ENCODE measurements at places on chromosomes 2 and 18.
A peak's percentile ranks its signal among the peaks of the same experiment; 100 is the strongest.

DNA sequence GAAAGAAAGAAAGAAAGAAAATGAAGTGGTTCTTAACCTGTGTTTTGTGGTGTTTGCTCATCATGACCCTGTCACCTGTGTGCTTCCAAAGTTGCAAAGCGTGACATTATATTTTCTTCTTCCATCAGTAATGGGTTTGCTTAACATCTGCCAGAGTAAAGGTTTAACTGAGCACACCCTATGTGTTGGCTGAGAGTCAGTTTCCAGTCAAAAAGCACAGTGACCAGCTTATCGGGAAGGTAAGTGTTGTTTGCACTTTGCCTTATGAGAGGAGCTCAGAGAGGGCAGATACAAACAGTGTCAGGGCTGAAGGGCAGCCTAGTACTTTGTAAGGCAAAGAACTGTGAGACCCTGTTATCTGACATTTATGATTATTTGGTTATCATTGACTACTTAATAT lies 406.2 kb upstream of the CWC22 start:
- peak; percentile 82 for DNase-seq

DNA sequence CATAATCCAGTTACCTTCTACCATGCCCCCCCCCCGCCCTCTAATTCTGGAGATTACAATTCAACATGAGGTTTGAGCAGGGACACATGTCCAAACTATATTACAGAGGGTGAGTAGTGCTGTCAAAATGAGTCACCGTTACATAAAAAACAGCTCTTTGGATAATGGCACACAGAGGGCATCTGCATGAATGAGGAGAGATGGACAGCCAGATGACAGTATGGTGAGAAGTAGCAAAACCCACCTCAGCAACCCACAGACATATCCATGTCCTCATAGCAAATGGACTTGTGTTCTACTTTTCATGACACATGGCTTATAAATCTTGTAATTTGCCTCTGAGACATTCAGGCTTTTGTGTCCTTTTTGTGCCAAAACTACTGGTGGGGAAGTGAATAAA lies 132.0 kb downstream of the EML6 start:
- DNase-seq: no peak

DNA sequence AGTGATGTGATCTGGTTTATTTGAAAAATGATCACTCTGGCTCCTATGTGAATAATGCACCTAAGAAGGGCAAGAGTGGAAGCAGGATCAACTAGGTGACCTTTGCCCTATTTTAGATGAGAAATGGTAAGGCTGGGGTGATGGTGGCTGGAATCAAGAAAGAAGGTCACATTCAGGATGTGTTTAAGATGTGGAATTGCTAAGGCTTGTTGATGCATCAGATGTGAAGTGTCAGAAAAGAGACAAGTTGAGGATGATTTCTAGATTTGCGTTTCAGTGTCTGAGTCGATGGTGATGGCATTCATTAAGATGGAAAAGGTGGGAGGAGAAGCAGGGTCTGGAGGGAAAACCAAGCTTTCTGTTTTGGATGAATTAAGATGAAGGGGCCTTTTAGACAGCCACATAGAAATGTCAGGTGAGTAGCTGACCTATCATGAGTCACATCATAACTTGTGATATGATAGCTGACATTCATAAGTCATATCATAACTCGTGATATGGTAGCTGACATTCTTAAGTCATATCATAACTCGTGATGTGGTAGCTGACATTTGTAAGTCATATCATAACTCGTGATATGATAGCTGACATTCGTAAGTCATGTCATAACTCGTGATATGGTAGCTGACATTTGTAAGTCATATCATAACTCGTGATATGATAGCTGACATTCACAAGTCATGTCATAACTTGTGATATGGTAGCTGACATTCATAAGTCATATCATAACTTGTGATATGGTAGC lies 101.2 kb upstream of the SEC11C start:
- no peak for DNase-seq

- peak; percentile 39 for DNase-seq
Measured at GRCh38 chr2:28276076-28276618, 116.5 kb upstream of the FOSL2 start.

GRCh38 chr2:219430633-219431615 lies 3.7 kb upstream of the SPEG start:
- peak; percentile 15 for DNase-seq

GRCh38 chr2:111100765-111101162 lies 19.9 kb upstream of the BCL2L11 start:
- DNase-seq: peak; percentile 9

- no peak for DNase-seq
Measured at GRCh38 chr2:78754930-78755329, 270.6 kb upstream of the REG3G start.

GRCh38 chr2:15965564-15966019 lies 25.2 kb downstream of the MYCN start:
- no peak for DNase-seq

DNA sequence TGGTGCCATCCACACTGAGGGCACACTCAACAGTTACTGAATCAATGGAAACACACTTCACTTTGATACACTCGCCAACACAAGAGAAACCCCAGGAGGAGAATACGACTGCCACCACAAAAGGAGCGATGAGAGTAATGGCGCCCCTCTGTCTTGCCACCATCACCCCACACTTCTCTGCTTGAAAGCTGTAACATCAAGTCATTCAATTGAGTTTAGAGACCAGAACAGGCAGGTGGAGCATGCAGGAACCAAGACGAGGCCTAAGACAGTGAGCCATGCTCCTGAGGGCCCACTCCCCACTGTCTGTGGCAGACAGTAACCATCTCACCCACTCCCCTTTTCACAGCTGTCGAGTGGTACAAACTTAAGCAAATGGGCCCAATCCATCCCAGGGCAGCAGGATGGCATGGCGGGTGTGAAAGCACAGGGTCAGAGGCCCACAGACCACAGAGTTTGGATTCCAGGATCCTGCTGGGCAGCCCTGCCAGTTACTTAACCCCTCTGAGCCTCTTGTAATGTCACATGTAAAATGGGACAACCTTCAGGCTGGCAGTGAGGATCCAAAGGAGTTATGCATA lies 101.9 kb downstream of the TNS1 start:
- DNase-seq: no peak

DNA sequence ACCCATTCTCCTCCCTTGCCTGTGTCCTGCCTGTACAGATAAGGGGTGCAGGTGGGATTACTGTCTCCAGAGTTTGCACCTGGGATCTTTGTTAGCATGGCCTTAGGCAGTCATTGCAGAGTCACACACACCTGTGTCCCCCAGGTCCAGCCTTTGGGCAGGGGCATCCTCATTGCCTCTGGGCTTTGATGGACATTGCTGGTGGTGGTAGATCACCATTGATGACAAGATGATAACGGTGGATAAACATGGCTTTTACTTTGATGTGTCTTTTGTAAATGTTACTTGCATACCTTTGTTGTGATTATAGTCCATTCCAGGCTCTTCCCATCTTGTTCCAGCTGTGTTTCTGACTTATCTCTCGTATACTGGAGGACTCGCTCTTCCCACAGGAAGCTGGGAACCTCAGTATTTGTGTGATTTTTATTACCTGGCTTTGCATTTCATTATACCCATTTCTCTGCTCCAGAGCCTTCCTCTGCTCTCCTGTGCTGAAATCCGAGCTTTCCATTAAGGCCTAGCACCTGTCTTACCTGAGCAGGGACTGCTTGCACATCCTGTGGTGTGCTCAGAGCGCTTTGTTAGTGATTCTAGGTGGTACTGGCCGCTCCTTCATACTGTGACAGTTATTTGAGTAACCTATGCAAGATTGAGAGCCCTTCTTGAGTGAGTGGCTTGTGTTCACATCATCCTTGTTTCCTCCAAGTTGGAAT lies 79.2 kb downstream of the PTPRM start:
- peak; percentile 46 for DNase-seq

GRCh38 chr18:49764032-49764431 lies 49.3 kb downstream of the ACAA2 start:
- no peak for DNase-seq

GRCh38 chr2:174777347-174778084 lies 13.2 kb upstream of the CHRNA1 start:
- DNase-seq: no peak

GRCh38 chr2:181255651-181256050 lies 201.5 kb upstream of the ITGA4 start:
- no peak for DNase-seq

DNA sequence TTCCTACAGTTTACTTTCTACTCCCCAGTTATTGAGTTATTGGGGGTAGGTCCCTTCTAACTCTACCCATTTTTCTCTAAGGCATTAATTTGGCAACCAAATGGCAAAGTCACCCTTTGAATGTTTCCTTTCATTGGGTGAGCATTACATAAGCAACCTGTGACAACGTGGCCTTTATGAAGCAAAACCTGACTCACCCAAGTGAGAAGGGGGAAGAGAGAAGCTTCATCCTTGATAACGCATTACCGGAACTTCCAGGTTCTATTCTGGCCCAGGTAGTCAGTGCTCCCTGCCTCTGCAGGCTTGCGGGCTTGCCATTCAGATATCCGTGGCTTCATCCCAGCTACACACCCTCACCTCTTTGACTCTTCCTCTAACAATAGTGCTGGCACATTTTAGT lies 39.1 kb upstream of the FAM124B start:
- DNase-seq: no peak

- DNase-seq: peak; percentile 82
Measured at GRCh38 chr2:213065583-213066442, 85.6 kb downstream of the IKZF2 start.

GRCh38 chr2:226862623-226863022 lies 26.8 kb downstream of the RHBDD1 start:
- no peak for DNase-seq

- DNase-seq: no peak
Measured at GRCh38 chr2:241094924-241095420, 7.1 kb downstream of the MTERF4 start.

DNA sequence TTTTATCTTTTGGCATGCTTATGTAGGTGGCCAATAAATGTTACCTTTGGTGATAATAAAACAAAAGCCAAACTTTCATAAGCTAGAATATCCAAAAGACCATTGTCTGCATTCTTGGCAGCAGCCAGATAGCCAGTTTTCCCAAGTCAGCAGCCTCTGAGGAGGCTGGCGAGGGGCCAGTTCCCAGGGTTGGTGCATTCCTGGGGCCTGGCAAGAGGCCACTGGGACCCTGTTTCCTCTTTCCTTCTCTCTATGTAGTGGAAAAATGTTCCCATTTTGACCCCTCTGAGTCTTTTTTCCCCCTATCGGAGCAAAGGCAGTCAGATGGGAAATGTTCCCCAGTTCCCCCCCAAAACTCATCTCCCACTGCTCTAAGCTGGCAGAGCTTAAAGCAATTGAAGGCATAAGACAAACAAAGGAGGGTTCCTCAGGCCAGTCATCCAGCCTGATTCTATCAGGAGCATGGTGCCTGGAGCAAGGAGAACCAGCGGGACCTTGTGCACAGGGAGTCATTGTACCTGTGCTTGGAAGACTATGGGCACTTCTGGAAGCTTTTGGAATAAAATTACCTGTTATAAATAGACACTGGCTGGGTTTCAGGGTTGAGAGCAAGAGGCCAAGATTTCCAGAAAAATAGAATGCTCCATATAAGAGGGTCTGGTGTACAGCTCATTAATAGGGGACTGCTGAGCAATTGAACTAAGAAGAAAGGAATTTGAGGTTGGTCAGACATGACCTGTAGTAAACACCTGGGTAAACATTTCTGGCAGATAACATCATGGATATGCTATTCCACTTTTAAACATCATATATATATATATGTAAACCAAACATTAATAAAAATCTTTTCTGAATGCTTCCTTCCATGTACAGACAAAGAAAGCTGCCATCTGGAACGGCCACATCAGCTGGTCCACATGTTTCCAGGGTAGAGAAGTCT lies 63.4 kb downstream of the NCKAP5 start:
- no peak for DNase-seq

GRCh38 chr2:197433780-197434438 lies 919 bp downstream of the SF3B1 start:
- DNase-seq: no peak

DNA sequence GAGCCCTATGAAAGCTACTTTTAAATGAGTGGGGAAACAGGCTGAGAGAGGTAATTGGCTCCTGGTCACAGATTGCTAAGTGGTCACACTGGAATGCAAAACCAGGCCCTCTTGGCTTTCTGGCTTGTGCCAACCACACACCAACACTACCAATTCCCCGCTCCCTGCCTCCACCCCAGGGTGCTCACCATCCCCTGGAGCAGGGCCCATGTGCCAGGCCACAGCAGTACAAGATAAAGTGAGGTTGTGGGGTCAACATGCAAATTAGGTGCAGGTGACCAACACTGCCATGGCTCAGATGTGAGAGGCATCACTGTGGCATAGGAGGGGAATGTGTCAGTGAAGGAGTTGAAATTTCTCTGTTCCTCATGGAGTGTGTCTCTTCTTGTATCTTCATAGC lies 312.5 kb downstream of the MYCN start:
- no peak for DNase-seq

GRCh38 chr18:8767340-8767739 lies 62.0 kb downstream of the MTCL1 start:
- DNase-seq: no peak

- no peak for DNase-seq
Measured at GRCh38 chr2:73503992-73504570, 118.4 kb downstream of the ALMS1 start.

DNA sequence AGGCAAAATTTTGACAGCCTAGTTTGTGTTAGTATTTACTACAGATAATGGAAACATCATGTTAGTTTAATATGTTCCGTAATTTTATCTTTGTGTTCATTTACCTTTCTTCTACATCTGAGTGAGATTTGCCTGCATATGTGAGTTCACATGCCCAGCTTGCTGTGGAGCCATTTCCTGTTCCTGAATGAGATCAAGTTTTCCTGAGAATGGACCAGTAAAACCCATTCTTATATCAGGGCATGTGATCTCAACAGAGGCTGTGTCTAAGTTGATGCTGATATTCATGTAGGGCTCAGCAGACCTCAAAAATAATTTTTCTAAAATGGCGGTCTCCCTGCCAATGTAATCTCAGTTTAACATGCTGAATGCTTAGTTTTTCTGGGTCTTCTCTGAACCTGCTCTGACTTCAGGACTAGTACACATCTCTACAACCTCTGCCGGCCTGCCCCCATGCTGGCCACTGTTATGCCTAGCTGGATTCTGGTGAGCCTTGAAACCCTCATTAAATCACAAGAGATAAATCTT lies 1.0 kb downstream of the IL1A start:
- no peak for DNase-seq

DNA sequence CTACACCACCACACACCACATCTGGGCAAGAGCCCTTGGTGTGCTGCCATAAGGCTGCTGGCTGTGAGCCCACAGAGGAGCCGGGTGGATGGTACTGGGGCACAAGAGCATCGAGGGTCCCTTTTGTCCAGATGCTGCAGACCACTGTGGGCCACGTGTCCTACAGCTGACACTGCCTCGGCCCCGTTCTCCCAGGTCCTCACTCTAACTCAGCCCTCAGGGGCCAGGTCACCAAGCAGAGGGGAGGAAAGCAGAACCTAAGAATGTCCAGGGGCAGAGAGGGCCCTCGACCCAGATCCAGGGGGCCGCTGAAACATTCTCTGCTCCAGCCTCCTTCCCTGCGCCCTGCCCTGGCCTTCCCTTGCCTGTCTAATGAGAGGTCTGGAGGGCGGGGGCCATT lies 91.7 kb upstream of the ASB18 start:
- no peak for DNase-seq

DNA sequence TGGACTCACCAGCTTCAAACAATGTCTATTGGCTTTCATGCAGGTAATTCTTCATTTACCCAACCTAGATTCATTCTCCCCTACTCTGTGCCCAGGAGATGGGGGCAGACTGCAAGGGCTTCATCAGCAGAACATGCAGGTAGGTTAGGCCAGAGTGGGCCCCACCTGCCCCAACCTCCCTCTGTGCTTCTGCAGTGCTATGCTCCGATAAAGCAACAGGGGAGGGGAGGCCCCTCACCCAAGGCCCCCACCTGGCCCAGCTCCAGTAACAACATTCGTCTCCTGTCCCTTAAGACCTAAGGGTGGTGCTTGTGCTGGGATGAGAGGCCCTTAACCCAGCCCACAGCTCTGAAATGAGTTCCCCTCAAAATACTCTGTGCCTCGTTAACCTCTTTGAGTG lies 16.7 kb upstream of the GYPC start:
- no peak for DNase-seq
